ENCODE measurements at places on chromosomes 4 and X.

- no peak for DNase-seq
These were observed 116.8 kb upstream of the UGT8 start for GRCh38 chr4:114481856-114482255.

DNA sequence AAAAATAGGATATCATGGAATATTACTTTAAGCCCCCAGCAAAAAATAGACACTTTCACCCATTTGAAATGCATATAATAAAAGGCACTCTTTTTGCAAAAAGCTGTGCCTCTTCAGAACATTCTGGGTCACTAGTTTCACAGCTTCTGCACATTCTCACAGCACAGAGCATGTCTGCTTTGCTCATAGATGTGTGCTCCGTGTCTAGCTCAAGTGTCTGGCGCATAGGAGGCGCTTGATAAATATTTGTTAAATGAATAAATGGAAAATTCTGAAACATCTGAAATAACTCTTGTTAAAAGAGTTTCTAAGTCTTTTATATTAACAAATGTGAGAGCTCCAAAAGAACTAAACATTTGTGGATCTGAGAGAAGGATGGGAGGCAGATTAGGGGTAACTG, 275.2 kb downstream of the PTTG2 start:
- no peak for DNase-seq

- no peak for DNase-seq
These were observed 103.3 kb downstream of the PARM1 start for GRCh38 chr4:75036046-75036830.

GRCh38 chr4:109046471-109047201, 255.8 kb downstream of the COL25A1 start:
- no peak for DNase-seq

DNA sequence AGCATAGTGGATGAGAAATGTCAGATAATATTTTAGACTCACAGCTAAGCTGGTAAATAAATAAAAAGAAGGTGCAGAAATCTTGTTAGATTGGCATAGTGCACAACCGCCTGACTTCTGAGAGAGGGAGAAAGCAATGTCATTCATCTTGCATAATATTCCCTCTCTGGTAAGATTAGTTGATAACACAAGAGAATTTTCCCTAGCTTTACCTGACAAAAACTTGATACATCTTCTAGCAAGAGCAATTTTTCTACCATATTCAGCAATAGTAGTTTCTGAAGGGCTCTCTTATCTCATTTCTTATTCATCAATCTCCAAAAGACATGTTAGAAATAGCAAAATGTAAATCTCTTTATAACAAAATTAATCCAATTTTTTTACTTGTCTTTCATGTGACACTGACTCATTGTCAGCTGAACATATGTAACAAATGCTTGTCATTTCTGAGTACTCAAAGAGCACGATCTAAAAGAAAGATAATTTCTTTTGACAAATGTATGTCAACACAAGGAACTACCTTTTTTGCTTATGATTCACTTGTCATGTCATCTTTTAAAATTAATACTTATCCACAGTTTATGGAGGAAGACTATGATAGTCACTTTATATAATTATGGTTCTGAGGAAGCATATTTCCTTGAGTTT, 240.0 kb downstream of the ARAP2 start:
- no peak for DNase-seq

DNA sequence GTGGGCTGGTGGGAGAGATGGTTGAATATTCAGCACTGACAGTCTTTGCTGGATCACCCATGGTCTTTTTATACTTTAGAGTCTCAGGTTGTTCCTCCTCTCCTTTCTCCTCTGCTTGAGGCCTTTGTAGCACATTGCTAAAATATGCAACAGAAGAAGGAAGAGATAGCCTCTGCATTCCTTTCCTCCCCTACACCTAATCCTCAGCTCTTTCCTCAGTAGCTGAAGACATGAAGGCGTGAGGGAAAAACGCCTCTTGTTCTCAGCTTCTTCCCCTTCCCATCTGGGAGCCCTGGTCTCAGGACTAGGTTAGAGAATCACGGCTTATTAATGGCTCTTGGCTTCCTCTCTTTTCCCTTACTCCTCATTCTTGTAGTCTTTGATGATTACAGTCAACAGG, 76.8 kb downstream of the RNF150 start:
- no peak for DNase-seq

GRCh38 chr4:53866055-53866454, 198.3 kb downstream of the CHIC2 start:
- no peak for DNase-seq

GRCh38 chrX:67893931-67894330, 350.1 kb downstream of the AR start:
- DNase-seq = no peak

DNA sequence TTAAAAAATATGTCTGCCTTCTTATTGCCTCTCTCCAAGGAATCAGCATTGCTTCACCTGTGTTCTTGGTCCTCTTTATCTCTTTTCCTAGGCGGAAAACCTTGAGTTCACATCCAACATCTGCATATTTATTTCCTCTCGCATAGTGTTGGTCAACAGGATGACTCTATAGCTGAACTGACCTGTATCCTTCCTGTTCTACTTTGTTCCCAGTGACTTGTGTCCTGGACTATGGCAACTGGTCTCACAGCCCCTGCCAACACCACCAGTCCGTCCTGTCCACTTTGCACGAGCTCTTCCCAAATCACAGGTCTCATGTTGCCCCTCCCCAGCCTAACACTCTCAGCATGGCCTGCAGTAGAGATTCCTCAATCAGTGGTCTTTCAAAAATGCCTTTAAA, 2.0 kb downstream of the DIPK2B start:
- no peak for DNase-seq

DNA sequence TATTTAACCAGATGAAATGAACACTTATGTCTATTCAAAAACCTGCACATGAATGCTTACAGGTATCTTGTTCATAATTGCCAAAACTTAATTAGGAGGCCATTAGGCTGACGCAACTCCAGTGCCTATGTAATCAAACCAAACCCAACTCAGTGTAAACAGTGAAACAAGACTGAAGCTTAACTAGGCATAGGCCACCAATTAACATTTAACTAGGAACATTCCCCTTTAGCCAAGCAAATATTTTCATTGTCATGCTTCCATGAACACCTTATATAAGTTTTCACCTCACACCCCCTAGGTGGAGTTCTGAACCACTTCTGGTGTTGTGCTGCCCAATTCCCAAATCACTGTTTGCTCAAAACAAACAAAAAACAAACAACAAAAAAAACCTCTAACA, 686.0 kb downstream of the STPG2 start:
- DNase-seq = no peak

DNA sequence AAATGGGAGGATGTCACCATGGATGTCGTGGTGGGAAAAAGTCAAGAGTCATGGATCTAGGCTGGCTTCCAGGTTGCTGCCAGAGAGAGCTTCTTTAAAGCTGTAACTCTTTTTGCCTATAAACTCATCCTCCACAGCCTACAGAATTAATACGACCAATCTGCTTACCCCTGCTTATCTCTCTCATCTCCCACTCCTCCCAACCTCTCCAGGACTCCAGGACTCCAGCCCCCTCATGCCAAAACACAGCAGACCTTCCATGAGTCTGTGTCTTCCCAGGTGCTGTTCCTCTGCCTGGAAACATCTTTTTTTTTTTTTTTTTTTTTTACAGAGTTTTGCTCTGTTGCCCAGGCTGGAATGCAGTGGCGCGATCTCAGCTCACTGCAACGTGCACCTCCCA, 15.3 kb upstream of the SLC10A4 start:
- no peak for DNase-seq

- no peak for DNase-seq
These were observed 230.9 kb upstream of the FAT1 start for GRCh38 chr4:186954509-186954908.

DNA sequence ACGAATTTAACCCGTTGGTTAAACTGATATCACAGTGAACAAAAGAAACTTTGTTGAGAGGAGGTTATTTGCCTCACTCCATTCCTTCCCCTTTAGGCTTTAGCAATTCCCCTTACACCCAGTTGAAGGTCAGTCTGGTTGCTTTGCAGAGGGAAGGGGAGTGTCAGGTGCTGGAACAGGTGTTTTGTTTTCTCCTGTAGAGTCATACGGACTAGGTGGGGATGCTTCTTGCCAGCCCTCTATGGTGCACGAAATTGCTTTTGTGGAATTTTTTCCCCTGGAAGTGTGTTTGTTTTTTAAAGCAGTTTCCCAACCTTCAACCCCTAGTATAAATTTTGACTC, 33.1 kb downstream of the DLG3 start:
- DNase-seq = no peak

Measured in amniotic stem cell (primary cell).